ENCODE measurements at places on chromosomes 2 and 18.

DNA sequence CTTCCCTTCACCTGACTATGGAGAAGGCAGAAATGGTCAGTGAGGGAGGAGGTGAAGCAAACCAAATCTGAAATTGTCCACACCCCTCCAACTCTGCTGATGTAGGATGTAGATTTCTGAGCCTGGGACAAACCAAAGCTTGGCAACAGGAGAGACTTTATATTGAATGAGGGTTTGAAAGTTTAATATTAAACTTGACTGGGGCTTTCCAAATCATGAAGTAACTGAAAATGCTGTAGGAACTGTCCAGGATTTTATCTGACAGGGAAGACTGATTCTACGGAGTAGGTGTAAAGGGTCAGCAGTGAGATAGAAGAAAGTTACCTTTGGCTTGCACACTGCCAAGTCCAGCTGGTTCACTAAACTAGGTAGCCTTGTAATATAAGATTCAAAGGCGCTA is 194.5 kb downstream of the TDRD15 start:
- DNase-seq, result no peak

DNA sequence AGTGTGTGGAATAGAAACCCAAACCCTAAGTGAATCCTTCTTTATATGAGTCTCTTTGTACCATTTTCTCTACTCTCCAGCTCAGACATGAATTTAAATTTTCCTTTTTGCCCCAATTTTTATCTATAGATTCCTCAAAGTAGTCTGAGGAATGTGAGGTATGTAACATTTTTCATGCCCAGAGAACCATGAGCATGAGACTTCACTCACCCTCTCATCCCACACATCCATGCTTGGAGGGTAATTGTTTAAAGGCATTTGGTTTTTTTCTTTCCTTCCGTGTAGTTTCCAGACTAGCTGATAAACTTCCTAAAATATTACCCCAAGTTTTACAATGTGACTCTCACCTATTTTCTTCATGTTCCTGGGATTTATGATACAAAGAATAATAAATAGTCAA is 2056.8 kb upstream of the CELF4 start:
- DNase-seq, result no peak

- DNase-seq, result no peak
These were observed 716.4 kb downstream of the RNF144A start for GRCh38 chr2:7633566-7634153.

GRCh38 chr2:229344151-229344551 is 73.1 kb upstream of the PID1 start:
- DNase-seq, result no peak

- no peak for DNase-seq
These were observed 48.0 kb downstream of the SERPINB8 start for GRCh38 chr18:64017870-64018269.

GRCh38 chr2:128195435-128195984 is 104.5 kb downstream of the UGGT1 start:
- DNase-seq, result no peak

- no peak for DNase-seq
These were observed 108.5 kb upstream of the RND3 start for GRCh38 chr2:150595803-150596470.

DNA sequence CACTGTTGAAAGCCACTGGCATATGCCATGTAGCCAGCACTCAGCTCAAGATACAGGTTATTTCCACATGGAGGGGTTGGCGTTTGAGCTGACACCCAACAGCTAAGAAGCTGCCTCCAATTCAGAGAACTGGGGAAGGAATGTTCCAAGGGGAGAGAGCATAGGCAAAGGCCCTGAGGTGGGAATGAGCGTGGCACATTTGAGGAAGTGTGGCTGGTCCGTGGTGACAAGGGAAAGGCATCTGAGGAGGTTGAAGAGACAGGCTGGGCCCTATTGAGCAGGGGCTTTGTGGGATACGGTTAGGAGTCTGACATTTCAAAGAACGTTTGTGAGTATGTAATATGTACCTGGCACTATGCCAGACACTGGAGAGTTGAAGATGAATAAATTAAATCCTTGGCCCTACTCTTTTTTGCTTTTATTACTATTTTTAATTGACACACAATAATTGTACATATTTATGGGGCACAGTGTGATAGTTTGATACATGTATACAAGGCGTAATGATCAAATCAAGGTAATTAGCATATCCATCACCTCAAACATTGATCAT is 27.6 kb upstream of the TMBIM1 start:
- DNase-seq, result no peak

DNA sequence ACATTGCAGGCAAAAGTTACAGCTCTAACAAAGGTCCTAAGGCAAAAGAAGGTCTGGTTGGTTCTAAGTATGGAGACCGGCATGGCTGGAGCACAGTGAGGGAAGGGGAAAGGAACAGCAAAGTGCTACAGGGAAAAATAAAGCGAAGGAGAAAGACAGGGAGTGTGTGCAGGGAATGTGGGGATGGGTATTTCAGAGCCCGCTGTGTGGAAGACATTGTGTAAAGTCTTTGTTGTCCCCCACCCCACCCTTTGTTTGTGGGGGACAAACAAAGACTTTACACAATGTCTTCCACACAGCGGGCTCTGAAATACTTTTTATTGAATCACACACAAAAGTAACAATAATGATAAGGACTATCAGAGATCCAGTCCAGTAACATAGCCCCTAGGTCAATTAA is 28.9 kb upstream of the C2orf15 start:
- no peak for DNase-seq

GRCh38 chr2:11410101-11410500 is 55.9 kb downstream of the E2F6 start:
- DNase-seq, result no peak

DNA sequence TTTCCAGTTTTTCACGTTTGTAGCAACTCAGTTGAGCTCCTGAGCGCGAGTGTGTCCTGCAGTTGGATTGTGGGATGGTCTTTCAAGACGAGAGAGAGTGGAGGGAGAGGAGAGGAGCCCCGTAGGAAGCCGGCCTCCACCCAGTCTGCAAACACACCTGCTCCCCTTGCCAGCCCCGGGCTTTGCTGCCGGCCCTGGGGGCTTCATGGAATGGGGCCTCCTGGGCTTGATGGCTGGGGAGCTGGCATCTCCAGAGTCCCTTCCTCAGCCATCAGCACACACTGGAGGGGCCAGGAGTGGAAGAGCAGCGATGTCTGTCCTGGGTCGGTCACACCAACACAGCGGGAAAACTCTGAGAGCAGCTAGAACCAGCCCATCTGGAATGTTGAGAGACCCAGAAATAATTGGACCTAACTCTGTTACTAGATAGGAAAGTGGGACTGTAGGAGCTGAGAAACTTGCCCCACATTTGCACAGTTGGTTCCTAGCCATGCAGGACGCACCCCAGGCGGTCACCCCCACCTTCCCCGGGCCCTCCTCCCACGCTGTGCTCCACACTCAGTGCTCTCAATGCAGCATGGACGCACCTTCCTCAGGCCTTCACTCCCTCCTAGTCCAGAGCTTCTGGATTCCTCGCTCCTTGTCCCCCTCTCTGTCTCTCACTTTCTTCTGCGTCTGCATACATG is 69.6 kb downstream of the PTGR3 start:
- no peak for DNase-seq

GRCh38 chr2:168363347-168364092 is 92.6 kb upstream of the CERS6 start:
- DNase-seq, result no peak

DNA sequence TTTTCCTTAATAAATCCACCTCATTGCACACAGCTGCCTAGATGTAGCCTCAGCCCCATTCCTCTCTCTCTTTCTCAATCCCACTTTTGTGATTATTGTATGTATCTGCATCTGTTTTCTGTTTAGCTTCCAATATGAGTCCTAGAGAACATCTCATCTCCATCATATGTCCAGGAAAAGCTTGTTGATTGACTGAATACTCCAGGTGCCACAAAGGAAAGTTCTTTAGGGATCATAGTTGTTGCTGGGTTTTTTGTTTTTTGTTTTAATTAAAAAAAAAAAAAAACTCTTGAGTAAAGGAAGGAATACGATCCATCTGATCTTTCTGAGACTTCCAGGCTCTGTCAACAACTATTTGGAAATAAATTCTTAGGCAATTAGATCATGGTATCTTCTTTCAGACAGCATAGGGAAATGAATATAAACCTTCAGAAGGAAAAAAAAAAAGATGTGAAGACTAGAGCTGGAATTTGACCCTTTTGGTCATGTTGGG is 42.5 kb downstream of the KIAA2012 start:
- no peak for DNase-seq

DNA sequence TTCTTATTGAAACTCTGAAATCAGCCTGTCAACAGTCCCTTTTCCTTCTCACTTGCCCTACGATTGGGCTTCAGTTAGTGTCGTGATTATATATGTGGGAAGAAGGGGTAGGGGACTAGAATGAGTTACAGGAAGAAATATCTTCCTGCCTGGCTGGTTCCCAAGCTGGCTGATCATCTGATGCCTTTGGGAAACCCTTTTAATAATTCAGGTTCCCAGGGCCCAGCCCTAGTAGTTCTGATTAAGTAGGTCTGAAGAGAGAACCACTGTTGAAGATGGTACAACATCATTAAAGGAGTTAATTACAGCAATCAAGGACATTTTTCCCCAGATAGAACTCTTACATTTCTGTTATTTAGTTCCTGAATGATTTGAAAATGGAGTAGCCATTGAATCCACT is 110.1 kb upstream of the EML6 start:
- DNase-seq, result no peak

- DNase-seq, result no peak
These were observed 2.0 kb downstream of the TMEM163 start for GRCh38 chr2:134716721-134717243.

DNA sequence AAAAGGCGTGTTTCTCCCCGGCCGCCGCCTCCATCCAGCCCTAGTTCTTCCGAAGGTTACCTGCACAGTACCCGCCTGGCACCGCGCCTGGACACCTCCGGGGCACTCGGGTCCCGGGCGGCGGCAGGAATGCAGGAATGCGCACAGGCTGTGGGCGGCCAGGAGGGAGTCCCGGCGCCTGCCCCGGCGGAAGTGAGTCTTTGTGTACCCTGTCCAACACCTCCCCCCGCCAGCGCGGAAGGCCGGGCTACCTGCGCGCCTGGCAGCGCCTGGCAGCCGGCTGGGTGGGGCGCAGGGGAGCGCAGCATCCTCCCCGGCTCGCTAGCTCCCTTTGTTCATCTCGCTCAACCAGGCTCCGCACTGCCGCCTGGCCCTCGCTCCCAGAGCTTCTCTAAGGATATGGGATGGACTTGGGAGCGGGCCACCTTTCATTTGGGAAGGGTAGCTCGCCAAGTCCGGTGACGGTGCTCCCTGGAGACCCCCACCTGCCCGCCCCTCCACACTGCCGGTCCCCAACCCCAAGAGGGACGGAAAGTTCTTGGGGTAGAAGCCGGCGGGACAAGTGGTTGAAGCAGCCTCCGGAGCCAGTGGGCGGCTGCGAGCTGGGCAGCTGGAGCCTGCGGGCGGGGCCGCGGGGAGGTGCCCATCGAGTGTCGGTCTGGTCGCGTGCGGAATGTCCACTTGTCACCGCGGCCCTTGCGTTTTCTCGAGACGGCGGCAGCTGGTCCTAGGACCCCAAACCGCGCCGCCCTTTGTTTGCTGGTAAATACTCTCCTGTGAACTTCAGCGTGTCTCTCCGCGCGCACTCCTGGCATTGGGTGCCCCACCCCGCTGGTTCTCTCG is 1.2 kb upstream of the ST6GAL2 start:
- DNase-seq, result no peak

DNA sequence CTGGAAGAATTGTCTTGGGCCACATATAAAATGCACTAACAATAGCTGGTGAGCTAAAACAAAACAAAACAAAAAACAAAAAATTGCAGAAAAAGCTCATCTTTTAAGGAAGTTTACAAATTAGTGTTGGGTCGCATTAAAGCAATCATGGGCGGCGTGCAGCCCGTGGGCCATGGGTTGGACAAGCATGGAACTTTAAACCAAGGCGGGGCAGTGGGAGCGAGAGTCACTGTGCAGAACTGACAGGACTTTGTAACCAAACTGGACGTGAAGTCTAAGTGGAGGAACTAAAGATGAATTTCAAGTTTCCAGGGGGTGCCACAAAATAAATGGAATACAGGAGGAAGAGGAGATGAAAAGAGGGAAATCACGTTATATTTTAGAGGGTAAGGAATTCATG is 80.7 kb downstream of the PSMG2 start:
- no peak for DNase-seq

DNA sequence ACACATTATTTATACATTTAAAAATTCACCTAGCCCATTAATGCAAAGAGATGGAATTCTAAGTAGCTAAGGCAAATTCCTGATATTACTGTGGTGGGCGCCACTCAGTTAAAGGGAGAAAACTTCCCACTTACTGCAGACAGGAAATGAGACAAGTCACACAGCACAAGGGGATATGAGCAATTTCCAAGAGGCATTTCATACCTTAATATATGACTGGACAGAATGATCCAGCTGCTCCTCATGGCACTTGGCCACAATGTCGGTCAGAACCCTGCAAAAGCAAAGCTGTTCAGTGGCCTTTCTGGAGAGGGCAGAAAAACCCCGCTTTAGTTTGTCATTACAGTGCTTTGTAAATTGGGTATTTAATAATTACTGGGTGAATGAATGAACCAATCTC is 121.4 kb upstream of the CCDC195 start:
- DNase-seq, result no peak

DNA sequence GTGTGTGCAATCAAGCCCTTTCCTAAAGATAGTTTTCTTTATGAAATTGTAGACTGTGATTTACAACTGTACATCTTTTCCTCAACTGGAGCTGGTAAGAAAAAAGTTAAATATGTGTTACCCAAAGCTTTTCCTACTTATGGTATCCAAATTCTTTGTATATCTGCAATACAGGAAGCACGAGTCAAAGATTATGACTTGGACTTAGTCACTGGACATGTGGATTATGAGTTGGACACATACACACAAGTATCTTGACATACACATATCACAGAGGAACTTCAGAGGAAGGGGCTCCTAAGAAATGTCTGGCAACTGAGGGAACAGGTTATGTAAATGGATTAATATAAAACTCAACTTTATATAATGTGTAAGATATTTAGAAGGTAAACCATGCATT is 35.2 kb downstream of the PRELID3A start:
- no peak for DNase-seq

DNA sequence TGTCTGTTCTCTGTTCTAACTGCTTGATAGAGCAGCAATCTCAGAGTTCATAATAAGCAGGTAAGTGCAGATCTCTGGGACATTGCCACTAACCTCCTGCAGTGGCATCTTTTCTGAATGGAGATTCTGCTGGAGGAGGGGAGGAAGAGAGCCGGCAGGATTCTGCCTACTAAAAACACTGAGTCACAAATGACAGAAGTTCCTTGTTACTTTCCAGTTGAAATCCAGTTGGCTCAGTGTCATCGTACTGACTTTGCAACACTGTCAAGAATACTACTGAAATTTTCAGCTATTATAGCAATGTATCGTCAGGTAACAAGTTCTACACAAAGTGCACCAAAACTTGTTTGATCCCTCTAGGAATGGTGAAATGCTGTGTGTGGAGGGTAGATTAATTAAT is 79.6 kb upstream of the ST6GAL2 start:
- DNase-seq, result no peak

GRCh38 chr2:234694244-234695013 is 197.5 kb upstream of the ARL4C start:
- DNase-seq, result no peak

- DNase-seq, result no peak
These were observed 43.3 kb downstream of the LONRF2 start for GRCh38 chr2:100278986-100279385.

- no peak for DNase-seq
These were observed 115.1 kb upstream of the FAM136A start for GRCh38 chr2:70417011-70417410.

GRCh38 chr2:101351207-101351606 is 36.1 kb downstream of the CREG2 start:
- no peak for DNase-seq

GRCh38 chr2:79041032-79041448 is 15.5 kb downstream of the REG3G start:
- DNase-seq, result no peak

Data from activated CD4-positive, alpha-beta T cell treated with anti-CD3 and anti-CD28 coated beads for 1 hour (primary cell).